NCI-H526 (cell line): ENCODE measurements at places on chromosomes 1 and 21.

DNA sequence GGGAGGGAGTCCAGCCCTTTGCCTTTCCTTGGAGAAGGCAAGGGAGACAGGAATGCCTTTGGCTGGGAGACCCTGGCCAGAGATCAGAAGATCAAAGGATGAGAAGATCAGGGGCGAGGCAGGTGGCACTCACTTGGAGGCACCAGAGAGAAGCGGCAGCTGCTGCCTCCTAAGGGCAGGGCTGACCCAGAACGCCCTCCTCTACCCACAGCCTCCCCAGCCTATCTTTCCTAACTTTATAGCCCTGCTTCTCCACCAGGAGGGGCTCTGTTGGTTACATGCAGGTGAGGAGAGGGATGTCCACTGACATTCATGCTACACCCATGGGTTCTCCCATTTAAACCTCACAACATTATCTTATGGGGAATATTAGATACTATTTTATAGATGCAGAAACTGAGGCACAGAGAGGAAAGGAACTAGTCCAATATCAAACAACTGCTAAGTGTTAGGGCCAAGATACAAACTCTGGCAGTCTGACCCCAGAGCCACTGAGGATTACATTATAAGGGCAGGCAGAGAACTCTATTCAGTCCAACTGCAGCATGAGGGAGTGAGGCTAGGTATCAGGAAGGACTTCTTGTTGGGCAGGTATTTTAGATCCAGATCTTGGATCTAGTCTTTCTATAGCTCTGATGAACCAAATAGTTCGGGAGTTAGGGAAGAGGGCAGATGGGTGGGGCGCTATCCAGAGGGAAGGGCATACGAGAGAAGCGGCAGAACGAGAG is 19.9 kb downstream of the LGR6 start:
- DNase-seq: peak; percentile 42

- peak; percentile 100 for DNase-seq
Measured at GRCh38 chr1:46303038-46303871, at the start of the genes LRRC41 and UQCRH. TSS of gene LRRC41 (minus strand) at chr1:46303616. CDS start at chr1:46303322, 294 bp downstream. TSS of gene UQCRH (plus strand) at chr1:46303698. CDS start at chr1:46303767, 69 bp downstream.

- no peak for DNase-seq
Measured at GRCh38 chr1:81510701-81511100, 290.0 kb upstream of the ADGRL2 start.

DNA sequence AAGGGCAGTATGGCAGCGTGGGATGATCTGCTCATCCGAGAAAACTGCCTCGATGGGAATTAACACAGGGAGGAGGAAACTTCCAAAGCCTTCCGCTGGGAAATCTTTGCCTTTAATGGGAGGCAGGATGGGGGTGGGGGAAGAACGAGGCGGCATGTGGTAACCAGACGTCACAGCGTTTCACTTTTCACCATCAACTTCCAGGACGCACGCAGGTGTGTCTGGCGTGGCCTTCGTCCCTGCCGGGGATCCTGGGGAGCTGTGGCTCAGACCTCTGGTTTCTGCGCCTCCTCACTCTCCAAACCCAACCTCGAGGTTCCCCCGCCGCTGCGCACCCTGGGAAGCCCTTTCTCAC is 282 bp downstream of the RSPH1 start:
- peak; percentile 75 for DNase-seq

DNA sequence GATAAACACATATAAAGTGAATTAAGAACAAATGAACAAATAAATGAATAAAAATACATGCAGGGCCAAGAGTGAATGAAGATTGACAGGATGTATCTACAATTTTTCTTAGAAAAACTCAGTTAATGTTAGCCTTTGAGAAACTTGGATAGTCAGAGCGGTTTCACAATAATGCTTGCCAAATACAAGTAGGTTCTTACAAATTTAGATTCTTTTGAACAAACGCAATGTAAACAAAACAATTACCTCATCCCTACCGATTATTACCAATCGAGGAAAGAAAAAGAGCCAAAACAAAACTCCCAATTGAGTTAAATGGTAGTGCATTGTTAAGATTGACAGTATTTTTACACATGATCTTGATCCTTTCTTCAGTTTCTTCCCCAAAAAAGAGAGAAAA is 176.9 kb upstream of the DEPDC1 start:
- no peak for DNase-seq

- no peak for DNase-seq
Measured at GRCh38 chr1:29810121-29811120, 574.1 kb downstream of the PTPRU start.

GRCh38 chr1:152108882-152109222 is 6.4 kb downstream of the TCHH start:
- no peak for DNase-seq

- no peak for DNase-seq
Measured at GRCh38 chr1:44822131-44822701, 13.9 kb downstream of the BTBD19 start.

DNA sequence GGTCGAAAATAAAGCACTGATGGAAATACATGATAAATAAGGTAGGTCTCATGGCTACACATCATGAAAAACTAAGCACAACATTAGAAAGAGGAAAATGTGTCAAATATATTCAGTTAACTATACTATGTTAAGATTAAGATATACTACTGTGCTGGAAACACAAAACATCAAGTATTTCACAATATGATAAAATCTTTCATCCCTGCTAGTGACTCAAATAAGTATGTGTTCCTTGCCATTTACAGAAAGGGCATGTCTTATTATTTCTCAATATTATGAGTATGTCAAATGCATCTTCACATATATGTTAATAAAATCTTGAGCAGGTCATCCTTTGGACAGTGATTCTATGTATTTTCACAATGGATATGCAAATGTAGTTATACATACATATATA is 1260.1 kb upstream of the ADGRL2 start:
- no peak for DNase-seq

DNA sequence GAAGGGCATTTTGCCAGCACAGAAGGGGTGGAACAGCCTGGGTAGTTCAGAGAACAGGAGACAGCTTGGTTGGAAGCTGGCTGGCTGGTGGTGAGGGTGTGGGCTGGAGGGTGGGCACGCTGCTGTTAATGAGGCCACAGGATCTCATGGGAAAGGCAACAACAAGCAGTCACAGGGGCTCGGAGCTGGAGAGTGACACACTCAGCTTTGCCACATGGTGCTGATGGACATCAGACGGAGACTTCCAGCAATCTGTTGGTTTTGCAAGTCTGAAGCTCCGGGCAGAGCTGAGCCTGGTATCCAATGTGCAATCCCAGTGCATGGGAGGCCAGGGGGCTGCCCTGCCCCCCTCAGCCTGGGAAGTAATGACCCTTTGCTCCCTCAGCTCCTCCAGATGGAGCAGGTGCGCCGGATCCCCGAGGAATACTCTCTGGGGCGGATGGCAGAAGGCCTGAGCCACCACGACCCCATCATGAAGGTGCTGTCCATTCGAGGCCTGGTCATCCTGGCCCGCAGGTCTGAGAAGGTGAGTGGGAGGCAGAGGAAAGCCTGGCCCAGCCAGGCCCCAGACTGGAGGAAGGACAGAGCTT is 15.6 kb upstream of the TTC4 start:
- no peak for DNase-seq

DNA sequence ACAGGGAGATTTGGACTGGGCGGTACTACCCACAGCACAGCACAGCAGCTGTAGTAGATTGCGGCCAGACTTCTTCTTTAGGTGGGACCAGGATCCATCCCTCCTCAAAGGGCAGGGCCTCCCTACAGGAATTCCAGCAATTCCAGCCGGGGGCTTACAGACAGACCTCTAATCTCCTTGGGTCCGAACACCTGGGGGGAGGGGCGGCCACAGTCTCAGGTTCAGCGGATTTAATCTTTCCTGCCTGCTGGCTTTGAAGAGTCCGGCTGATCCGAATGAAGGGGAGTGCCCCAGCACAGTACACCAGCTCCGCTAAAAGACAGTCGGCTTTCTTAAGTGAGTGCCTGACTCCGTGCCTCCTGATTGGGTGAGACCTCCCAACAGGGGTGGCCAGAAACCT is 1708.5 kb downstream of the BRINP3 start:
- no peak for DNase-seq

DNA sequence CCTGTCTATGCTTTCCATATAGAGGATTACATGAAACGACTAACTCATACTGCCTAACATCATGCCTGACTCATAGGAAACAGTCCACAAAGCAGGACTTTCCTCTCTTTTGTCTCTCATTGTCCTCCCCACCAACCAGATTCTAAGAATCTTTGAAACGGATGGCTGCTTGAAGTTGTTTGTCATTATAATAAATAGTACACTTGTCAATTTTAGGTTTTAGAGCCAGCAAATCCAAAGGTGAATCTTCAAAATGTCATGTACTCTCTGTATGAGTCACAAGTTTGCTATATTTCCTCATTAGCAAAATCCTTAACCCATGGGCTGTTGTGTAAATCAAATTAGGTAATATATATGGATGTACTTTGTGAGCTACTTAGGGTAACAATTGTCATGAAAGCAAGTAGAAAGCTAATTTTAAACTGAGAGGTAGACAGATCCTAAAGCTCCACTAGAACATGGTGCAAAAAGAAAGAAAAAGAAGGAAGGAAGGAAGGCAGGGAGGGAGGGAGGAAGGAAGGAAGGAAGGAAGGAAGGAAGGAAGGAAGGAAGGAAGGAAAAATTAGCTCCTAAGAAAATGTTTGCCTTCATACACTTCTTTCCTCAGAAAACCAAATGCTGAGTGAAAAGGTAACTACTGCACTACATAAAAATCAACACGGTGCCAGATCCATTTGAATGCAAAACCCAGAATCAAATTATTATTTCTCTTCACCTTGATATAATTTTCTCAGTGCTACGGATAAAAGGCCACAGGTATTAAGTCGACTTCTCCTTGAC is 129.5 kb upstream of the PRMT6 start:
- no peak for DNase-seq

DNA sequence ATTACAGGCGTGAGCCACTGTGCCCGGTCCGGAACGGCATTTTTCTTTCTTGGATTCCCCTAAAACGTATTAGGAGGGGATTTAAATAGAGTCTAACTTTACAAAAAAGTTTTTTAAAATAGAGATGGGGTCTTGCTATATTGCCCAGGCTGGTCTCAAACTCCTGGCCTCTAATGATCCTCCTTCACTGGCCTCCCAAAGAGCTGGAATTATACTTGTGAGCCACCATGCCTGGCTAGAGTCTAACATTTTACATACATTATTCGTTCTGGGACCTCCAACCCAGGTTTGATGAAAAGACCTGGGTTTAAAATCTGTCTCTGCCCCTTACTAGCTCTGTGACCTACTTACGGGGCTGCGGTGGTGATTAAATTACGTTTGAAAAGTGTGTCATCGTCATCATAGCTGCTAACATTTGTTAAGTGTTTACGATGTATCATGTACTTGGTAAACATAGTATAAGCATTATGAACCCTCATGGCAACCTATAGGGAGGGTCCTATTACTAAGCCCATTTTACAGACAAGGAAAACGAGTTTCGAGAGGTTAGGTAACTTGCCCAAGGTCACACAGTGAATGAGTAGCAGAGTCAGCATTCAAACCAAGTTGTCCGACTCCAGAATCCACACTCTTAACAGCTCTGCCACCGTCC is 24.5 kb downstream of the PLEKHM2 start:
- DNase-seq: no peak

GRCh38 chr1:26027716-26028489 is 6.3 kb downstream of the EXTL1 start:
- no peak for DNase-seq

- no peak for DNase-seq
Measured at GRCh38 chr21:45010096-45010495, 64.3 kb upstream of the ADARB1 start.

GRCh38 chr1:167968569-167968968 is 31.7 kb upstream of the MPC2 start:
- DNase-seq: no peak

GRCh38 chr1:25645637-25646400 is 29.2 kb downstream of the MAN1C1 start:
- DNase-seq: no peak
